ENCODE measurements at places on chromosomes 6 and 20.
A peak's percentile ranks its signal among the peaks of the same experiment; 100 is the strongest.

GRCh38 chr6:152696522-152696921 lies 1.2 kb upstream of the MYCT1 start:
- peak; percentile 11 for DNase-seq

DNA sequence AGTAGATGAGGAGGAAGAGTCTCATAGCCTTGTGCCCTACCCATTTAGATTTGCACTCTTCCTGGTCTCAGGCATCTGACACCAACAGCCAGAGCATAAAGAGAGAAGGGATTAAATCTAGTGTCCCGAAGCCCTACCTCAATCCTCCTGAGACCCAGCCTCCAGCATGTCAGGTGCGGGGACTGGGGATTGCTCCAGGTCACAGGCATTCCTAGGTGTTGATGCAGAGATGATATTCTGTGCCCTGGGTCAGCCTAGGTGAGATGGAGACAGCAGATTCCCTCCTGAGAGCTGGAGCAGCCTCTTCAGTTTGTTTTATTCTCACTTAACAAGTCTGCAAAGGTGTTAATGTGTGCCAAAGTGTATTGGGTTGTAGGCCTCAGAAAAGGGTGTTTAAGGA lies 89.8 kb downstream of the ANKRD6 start:
- DNase-seq = no peak

GRCh38 chr20:24612799-24613775 lies 143.7 kb downstream of the SYNDIG1 start:
- no peak for DNase-seq

DNA sequence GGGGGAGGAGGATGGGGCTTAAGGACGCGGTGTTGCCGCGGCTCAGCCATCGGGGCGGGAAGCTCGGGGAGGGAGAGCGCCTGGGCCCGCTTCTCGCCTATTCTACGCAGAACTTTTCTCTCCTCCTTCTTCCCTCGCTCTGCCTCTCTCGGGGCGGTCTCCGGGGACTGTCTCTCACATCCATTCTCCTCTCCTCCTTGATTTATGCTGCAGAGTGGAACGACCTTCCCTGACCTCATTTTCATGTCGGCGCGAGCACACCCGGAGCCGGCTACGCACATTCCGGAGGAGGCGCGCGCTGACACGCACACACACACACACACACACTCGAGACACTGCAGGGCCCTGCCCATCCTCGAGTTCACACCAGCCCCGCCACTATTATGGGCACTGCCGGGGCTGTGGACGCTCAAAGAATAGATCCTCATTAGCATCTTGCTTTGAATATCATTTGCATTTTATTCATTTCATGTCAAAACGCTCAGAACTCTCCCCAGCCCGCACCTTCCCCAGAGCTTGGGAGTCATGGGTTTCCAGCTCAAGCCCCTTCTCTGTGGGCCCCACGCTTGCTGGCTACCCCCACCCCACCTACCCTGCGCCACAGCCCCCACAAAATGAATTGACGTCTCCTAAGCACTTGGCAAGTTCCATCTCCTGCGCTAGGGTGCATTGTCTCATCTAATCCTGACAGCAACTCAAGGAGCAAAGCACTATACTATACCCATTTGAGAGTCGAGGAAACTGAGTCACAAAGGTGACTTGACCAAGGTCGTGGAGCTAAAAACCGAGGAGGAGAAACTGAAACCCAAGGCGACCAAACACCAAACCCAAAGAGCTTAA lies 36.8 kb downstream of the NCR2 start:
- no peak for DNase-seq

DNA sequence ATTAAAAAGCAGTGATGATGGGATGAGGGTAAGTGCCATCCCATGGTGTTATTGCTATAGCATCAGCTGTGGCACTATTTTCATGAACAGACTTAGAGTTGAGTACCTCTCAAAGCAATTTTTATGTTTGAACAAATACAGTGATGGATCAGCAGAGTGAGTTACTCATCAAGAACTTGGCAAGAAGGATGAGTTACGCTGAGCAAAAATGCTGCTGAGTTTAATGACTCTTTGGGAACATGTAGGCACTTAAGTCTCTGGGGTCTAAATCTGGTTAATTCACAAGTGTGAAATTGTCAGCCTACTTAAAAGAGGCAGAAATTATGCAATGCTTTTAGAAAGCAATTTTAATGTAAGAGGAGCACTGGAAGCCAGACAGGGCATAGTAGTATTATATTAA lies 78.5 kb upstream of the AHI1 start:
- DNase-seq = peak; percentile 44

- DNase-seq = no peak
These were observed 60.9 kb upstream of the KCNQ5 start for GRCh38 chr6:72560721-72561593.

DNA sequence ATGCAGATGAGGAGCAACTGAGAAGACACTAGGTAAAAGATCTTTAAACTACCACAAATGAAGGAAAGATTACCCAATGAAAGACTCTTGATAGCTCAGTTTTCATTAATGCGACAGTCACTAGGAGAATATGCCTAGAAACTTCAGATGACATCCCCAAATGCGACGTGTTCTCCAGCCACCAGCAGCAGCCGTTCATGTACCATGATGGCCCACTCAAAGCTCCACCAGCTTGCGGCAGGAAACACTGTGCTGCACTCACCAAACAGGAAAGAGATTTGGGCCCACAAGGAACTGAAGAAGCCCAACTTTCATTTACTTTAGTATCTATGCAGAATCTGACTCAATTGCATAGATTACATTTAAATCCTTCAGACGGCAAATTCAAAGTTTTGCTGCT lies 7.5 kb downstream of the DIDO1 start:
- DNase-seq = no peak

Data from renal cortical epithelial cell (primary cell).